ENCODE measurements at places on chromosomes 1 and 21. TPM values are rescaled to one million over a fixed set of nuclear protein-coding genes. Genes with fewer than 3 reads are reported as not detected.

GRCh38 chr1:215793180-215793579 is 226.1 kb downstream of the KCTD3 start:
- DNase-seq = no peak

GRCh38 chr1:11664336-11665065 is 501 bp downstream of the FBXO6 start:
- peak; percentile 72 for DNase-seq

GRCh38 chr21:39348040-39348354 is 891 bp downstream of the HMGN1 start:
- no peak for DNase-seq

DNA sequence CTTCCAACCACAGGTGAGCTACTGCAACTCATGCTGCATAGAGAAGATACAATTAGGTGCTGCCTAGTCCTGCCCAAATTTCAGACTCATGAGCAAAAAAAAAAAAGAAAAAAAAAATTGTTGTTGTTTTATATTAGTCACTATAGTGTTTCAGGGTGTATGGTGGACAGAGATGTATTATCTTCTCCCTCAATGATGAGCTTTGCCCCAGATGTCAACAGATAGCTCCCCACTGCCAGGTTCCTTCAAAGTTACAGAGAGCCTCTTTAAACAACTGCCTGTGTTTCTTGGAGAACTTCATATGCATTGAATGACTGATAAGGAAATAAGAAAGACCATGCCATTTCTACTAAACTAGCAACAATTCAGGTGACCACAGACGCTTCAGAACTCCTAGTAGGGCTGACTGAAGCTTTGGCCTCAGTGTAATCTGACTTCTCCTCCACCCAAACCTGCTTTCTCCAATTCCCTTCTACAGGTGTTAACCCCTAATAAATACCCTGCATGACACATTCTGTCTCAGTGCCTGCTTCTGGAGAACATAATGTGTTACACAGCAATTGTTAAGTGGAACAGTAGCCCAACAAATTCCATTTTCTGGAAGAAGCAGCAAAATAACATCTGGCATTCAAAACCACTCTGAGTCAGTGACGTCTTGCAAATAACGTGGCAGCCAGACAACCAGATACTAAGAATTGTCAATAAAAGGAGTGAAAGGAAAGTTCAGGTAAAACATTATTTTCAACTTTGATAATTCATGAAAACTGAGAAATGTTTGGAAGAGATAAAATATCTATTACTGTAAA is 147.7 kb downstream of the CDC42BPA start:
- no peak for DNase-seq

DNA sequence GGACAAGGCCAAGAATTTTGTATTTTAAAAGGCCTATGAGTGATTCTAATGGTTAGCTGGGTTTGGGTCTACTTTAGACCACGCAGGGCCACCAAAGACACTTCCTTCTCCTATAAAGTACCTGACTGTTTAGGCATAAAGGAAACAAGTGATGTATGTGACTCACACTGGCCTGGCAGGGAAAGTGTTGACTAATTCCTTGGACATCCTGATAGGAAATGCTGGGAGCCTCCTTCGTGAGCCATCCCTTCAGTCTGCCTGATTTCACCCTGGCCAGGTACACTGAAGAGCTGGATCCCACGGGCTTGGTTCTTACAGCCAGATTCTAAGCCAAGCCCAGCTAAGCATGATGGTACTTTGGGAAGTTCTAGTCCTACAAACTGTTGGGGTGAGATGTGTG is 100.5 kb upstream of the HMGB4 start:
- DNase-seq = no peak

DNA sequence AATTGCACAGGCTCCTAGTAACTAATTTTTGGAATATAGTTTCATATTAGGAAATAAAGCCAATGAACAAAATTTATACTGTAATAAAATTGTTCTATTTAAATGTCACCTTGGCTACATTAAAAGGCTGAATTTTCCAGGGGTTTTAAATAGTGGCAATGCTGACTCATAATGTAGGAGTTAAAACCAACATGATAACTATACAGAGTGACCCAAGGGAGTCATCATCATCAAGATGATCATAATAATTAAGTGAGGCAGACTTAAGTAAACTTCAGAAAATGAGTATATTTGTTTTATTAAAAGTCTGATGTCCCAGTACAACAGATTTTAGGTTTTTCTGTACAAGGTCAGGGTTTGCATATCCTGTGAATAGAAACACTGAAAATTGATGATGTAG is 183.4 kb downstream of the PLPPR4 start:
- no peak for DNase-seq

GRCh38 chr1:233166896-233167295 is 128.6 kb downstream of the PCNX2 start:
- DNase-seq = no peak

DNA sequence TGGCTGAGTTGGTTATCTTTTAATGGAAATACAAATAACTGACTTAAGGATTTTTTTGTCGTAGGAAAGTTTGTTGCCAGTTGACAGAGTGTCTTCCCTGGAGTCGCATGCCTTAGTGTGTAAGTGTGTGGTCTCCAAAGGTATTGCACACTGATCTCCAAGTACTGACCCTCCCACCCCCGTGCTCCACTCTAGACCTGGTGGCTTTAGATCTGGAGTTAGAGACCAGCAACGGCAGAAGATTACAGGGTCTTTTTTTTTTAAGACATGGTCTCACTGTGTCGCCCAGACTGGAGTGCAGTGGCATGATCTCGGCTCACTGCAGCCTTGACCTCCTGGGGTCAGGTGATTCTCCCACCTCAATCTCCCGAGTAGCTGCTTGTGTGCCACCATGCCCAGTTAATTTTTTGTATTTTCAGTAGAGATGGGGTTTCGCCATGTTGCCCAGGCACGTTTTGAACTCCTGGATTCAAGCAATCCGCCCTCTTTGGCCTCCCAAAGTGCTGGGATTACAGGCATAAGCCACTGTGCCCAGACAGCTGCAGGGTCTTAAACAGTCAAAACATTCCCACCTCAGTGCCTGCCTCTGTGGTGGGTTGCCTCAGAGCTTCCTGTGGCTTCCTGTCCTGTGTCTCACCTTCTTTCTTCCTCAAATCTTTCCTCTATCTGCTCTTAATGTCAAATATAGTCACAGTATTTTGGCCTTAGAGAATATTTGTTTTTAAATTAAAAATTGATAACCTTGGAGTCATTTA is 6.9 kb downstream of the TRAPPC10 start:
- DNase-seq = no peak

DNA sequence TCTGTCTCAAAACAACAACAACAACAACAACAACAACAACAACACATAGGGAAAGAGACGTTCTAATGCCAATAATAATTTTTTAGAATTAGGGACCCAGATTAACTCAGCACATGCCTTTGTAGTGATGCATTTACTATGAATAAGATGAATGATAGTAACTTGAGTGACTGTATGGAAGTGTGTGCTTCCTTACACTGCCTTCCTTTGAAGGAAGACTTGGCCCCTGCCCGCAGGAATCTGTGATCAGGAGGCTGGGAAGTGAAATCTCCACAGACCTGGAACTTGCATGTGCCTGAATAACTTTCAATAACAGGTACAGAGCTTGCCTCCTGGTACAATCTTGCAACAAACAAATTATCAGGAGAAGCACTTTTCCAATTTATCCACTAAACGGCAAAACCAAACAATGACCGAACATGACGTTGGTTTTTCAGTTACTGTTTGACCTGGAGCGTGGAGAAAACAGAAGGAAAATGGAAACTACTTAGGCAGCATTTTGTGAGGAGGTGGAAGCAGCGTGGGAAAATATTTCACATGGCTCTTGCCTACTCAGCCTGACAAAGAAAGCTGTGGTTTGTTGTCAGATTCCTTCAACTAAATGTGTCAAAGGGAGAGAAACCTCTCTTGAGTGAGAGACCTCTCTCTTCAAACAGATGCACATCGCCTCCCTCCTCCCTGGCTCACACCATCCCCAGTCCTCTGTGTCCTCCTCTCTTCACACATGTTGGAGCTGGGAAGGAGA is 10.1 kb upstream of the ABCA4 start:
- no peak for DNase-seq

Gene RGS13
- total RNA-seq = 5.0 TPM

Gene UBL4B
- not detected for total RNA-seq

Measured in lower lobe of right lung (tissue), 2 donors.